ENCODE measurements at places on chromosomes 3 and 15.
A peak's percentile ranks its signal among the peaks of the same experiment; 100 is the strongest.

DNA sequence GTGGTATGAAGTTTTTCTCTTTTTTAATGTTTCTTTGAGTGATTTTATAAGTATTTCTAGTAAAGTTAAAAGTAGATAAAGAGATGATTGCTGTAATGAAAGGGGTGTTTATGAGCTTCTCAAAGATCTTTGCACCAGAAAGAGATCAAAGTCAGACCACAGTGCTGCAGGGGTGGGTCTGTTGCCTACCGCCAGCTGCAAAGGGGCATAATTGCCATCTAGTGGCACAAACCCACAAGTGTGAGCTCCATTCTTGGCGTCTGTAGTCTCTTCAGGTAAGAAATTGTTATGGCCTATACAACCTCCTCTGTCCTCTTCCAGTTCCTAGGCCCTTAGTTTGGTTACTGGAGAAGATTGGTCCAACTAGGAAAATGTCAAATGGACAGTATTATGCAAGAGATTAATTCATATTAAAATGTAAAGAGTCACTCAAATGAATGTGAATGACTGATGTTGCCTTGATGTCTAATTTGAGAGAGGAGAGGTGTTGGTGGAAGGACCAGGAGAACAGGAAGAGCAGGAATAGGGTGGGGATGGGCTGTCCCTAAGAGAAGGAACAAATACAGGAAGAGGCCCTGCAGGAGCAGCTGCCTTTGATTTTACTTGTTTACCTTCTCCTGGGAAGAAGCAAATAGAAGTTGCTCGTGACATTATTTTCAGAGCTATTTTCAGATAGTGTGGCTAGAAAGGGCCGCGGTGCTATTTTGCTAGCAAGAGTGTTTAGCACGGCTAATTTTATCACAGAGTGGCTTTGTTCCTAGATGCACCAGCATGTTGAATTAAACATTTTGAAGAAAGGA, 53.0 kb upstream of the GSK3B start:
- no peak for DNase-seq

- peak; percentile 48 for DNase-seq
Observed at GRCh38 chr3:143786219-143787191, 61.8 kb downstream of the SLC9A9 start.

GRCh38 chr3:145767909-145768308, 393.1 kb downstream of the PLOD2 start:
- no peak for DNase-seq

DNA sequence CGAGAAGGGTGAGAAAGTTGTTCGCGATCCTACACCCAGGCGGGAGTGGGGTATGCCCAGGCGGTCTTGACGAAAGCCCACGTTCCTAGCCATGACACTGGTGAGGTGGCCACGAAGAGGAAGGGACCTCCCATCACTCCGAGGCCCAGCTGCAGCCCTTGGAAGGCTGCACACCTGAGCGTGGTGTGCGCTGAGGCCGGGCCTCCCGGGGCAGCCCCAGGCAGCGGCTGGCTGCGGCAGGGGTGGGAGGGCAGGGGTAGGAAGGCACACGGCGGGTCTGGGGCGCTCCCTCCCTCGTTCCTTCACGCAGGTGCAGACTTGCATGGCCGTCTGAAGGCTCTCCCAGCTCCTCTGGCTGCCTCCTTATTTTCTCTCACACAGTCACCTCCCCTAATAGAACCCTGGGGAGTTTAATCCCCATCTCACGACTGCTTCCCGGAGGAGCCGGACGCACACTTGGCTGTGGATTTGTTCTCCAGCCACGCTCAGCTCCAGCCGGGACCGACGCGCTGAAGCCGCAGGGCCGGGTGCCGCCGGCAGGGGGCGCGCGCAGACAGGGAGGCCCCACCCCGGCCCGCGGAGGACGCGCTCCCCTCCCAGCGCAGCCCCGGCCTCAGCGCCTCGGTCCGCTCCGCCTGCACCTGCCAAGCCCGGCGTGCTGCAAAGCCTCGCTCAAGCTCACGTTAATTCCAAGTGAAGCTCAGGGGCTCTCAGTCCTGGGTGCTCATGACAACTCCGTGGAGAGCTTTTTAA, 37.8 kb upstream of the MUC4 start:
- no peak for DNase-seq

GRCh38 chr3:152628496-152628895, 206.4 kb upstream of the P2RY1 start:
- DNase-seq: no peak

DNA sequence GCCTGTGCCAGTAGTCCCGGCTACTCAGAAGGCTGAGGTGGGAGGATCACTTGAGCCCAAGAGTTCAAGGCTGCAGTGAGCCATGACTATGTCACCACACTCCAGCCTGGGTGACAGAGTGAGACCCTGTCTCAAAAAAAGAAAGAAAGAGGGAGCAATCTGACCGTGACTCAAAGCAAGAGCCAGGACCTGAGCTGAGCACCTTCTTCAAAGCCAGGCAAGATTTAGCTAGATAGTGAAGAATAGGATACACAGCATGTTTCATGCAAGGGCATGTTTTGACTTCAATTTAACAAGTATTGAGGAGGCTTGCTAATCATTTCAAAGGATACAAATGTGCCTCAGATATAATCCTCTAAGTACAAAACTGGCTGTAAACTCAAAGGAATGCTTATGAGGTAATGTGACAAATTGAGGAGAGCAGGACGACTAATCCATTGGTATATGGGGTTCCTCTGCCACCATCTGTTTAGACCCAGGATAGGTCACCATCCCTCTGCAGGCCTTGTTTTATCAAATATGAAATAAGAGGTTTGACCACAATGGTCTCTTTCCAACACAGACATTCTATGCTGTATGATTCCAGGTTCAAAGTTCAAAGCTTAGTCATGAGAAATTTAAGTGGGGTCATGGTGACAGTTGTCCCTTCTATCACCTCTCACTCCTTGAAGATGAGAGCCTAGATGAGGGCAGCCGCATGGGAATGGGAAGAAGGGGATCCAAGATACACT, 33.2 kb downstream of the RAB27A start:
- DNase-seq: no peak

GRCh38 chr15:89814112-89814742, 425 bp downstream of the ANPEP start:
- peak; percentile 30 for DNase-seq

GRCh38 chr3:65888196-65888595, 150.5 kb downstream of the MAGI1 start:
- DNase-seq: no peak

- DNase-seq: no peak
Observed at GRCh38 chr15:61659566-61660190, 400.6 kb downstream of the VPS13C start.

DNA sequence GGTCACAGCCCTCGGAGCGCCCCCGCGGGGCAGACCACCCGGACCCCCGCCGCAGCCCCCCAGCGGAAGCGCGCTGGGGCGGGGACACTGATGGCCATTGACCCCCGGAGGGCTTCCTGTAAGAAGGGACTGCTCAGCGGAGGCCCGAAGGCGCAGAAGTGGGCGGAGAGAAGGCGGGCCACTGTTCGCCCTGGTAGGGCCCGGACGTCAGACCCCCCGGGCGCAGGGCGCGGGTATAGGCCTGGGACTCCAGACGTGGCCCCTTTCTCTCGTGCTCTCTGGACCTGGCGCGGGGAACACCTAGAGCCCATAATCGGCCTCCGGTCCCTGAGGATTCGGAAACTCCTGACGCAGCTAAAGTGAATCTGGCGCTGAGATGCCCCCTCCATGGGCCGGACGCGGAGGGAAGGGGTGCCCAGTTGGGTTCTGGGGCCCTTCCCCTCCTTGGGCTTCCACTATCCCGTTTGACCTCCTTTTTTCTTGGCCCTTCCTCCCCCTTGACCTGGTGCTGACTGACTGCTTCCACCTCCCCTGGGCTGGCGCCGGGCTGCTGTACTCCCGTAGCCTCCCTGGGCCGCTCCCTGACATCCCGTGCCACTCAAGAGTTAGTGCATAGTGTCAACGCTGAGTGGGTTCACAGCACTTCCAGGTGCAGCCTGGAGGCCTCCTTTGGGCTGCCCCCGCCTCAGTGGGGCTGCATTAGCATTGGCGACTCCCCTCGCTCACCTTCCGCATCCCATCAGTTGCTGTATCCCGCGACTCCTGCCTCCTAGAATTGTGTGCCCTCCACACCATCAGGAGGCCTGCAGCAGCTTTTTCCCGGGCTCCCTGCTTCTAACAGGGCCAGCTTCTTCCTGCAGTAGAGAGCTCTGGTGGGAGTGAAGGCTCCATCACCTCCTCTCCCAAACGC, 694 bp downstream of the ABTB1 start:
- DNase-seq: peak; percentile 66

DNA sequence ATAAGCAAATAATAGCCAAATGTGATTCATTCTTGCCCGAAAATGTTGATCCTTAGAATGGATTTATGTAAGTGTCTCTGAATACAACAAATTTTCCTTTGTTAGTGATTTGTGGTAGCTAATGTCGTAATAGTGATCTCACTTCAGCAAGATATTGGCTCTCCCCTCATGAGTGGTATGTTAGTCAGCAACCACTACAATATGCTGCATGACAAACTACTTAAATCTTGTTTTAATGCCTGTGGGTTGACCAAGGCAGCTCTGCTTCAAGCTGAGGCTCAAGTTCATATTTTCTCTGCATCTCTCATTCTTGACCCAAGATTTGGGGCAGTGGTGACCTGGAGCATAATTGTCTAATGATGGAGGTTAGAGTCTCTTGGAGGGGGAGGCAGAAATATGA, 49.8 kb upstream of the GALNT15 start:
- no peak for DNase-seq

DNA sequence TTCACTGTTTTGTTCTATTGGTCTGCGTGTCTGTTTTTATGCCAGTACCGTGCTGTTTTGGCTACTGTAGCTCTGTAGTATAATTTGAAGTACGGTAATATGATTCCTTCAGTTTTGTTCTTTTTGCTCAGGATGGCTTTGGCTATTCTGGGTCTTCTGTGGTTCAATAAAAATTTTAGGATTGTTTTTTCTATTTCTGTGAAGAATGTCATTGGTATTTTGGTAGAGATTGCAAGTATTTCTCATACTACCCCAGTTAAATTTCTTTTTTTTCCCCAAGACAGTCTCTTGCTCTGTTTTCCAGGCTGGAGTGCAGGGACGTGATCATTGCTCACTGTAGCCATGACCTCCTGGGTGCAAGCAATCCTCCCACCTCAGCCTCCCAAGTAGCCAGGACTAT, 53.4 kb downstream of the STARD9 start:
- DNase-seq: no peak
